Activated CD4-positive, alpha-beta T cell treated with anti-CD3 and anti-CD28 coated beads for 24 hours (primary cell): ENCODE measurements at places on chromosomes 7 and 10.

DNA sequence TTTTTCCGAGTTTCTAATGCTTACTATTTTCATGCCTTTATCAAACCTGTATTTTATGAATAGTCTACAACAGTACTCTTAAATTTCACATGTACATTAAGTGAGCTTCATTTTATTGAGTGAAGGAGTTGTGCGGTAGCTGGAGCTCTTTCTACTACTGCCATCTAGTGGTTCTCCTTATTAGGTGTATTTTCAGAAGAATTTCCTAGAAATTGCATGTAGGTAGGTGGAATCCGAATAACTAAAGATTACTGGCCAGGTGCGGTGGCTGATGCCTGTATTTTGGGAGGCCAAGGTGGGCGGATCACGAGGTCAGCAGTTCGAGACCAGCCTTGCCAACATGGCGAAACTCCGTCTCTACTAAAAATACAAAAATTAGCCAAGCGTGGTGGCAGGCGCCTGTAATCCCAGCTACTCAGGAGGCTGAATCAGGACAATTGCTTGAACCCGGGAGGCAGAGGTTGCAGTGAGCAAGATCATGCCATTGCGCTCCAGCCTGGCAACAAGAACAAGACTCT lies 38.3 kb downstream of the LRRC72 start:
- DNase-seq: no peak

GRCh38 chr7:115965796-115966475 lies 64.6 kb downstream of the TFEC start:
- no peak for DNase-seq

DNA sequence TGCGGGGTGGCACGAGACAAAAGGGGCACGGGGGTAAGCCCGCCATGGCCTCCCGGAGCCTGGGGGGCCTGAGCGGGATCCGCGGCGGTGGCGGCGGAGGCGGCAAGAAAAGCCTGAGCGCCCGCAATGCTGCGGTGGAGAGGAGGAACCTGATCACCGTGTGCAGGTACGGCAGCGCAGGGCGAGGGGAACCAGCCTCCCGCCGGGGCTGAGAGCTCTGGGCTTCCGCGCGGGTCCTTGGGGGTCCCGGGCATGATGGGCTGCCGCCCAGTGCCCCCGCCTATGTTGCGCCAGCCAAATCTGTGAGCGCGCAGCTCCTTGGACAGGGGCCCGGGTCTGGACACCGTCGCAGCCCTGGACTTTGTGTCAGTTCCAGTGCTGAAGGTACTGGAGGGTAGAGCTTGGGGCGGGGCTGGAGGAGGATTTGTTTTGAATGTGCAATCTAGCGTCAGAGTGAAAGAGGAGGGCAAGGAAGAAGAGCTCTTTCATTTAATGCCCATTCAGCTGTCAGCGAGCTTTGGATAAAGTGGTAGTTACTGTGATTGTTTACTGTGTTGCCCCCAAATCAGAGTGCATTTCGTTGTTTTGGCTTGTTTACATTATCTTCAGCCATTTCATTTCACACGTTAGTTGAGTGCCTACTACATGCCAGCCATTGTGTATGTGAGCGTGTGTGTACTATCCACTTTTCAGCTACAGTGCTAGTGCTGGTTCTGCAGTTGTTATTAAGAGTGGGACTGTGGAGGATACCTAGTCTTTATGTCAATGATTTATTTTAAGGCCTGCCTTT lies 777 bp downstream of the RUNDC3B start:
- peak; percentile 2 for DNase-seq

DNA sequence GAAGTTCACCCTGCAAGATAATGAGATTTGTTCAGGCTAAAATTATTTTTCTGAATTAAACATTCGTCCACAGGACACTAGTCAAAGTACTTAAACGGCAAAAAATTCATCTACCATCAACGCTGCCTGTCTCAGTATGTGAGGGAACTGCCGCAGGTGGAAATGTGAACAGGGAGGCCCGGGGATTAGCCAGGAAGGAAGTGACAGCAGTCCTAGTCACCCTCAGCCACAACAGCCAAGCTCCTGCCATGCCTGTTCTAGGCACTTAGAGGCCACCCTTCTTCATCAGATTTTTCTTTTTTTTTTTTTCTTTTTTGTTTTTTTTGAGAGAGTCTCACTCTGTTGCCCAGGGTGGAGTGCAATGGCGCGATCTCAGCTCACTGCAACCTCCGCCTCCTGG lies 9.4 kb downstream of the NUDT5 start:
- DNase-seq: no peak

DNA sequence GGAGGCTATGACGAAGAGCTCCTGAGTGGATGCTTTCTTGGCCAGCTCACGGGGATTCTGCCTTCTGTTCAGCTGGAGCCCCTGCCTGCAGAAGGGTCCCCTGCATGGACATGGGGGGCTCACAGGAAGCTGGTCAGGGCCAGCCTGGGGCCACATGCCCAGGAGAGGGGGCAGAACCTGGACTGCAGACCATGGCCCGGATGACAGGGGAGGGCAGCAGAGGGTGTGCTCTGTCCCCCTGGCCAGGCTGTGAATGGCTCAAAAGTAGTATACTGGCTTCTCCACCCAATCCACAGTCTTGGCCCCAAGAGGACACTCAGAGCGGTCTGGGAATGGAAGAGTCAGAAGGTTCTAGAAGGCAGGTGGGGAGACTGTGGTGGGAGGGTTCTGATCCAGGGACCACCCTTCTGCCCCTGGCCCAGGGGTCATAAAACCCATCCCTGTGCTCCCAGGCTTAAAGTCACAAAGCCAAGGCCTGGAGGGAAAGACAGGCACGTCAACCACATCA lies 40.3 kb downstream of the PPIF start:
- no peak for DNase-seq

DNA sequence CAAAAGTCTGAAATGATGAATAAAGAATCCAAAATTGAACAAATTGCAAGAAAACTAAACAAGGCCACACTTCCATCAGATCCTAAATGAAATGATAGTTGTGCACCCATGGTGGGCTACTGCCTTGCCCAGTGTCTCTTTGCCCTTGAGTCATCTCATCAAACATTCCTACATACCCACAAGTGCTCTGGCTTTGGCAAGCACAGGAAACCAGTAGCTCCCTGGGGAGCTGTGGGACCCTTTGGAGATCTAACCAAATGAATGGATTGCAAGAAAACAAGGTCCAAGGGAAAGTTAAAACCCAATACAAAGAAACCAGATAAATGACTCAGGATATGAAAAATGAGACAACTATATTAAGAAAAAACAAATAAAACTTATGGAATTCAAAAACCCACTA lies 129.8 kb upstream of the TMEM229A start:
- no peak for DNase-seq

DNA sequence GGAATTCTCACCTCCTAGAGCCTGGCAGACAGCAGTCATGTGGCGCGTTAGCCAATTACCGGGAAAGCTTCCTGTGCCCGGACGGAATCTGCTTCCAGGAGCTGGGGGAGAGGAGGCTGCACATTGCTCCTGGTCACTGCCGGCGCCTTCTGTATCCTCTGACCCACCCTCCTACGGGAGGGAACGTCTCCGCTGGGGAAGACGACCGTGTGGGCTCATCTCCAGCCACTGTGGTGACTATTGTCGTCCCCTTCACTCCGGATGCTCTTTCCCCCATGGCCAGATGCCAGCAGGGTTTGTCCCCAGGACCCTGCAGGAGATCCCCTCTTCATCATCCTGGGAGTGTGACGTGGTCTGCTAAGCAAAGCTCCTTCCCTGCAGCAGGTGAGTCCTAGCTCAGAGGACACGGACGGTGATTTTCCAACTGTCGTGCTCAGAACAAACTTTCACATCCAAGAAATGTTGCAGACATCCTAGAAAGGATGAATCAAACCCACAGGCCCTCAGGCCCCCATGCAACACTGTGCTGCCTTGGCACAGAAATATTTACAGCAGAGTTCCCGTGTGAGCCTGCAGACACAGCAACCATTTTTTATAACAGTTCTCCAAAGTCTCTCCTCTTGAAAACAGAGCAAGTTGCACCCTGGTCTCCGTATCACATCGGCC lies 29.6 kb upstream of the FAM20C start:
- no peak for DNase-seq

GRCh38 chr7:133431134-133431724 lies 178.4 kb downstream of the EXOC4 start:
- no peak for DNase-seq

- no peak for DNase-seq
Measured at GRCh38 chr7:46838463-46838862, 743.4 kb downstream of the TNS3 start.

DNA sequence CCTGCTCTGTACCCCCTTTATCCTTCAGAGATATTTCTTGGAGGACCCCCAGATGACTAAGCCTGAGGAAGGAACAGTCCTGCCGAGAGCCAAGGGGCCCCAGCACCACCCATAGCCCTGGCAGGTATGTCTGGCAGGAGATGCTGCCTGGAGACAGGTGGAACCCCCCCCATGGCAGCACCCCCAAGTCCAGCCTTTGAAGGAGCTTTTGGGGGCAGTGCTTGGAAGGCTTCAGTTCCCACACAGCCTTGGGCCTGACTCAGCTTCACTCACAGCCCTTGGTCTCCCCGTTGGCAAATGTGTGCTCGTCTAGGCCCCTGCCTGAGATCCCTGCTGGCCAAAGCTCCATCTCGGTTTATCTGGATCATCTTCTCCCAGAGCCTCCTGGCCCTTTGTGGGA lies 23.0 kb upstream of the PCBD1 start:
- DNase-seq: no peak

GRCh38 chr7:136665878-136666509 lies 202.5 kb upstream of the CHRM2 start:
- no peak for DNase-seq

GRCh38 chr7:51031791-51032515 lies 249.3 kb upstream of the GRB10 start:
- no peak for DNase-seq

DNA sequence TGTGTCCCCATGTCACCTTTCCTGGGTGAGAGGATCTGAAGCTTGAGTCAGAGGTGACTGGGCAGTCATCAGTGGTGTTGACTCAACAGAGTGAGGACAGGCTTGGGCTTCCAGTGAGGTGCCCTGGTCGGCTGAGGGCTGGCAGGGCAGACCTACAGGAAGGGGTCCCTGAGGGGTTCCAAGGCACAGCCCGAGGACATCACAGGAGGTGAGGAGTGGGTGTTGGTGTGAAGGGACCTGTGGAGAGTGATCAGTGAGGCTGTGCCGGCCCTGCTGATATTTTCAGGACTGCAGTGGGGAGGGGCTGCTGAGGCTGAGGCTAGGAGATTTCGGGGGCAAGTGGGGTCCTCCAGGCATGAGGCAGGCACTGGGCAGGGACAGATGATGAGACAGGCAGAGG lies 545.5 kb downstream of the TCERG1L start:
- no peak for DNase-seq

- no peak for DNase-seq
Measured at GRCh38 chr7:91551377-91552175, 287.3 kb downstream of the FZD1 start.

GRCh38 chr7:109579901-109580300 lies 1010.2 kb downstream of the DNAJB9 start:
- no peak for DNase-seq

DNA sequence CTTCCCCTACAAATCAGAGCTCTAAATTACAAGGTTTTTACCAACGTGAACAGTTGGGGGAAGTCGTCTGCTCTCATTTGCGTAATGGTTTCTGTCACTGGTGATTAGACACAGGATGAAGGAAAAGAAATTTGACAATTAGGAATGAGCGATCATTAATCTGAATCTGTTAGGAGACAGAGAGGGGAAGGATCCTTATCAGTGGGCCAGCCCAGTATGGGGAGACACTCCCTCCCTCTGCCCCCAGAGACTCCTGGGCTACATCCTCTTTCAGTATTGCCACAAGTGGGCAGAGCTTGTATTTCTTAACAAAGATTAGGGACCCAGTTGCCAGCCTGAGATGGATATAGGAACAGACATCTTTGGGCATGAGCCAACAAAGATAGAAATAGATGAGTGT lies 15.5 kb downstream of the HIF1AN start:
- no peak for DNase-seq

DNA sequence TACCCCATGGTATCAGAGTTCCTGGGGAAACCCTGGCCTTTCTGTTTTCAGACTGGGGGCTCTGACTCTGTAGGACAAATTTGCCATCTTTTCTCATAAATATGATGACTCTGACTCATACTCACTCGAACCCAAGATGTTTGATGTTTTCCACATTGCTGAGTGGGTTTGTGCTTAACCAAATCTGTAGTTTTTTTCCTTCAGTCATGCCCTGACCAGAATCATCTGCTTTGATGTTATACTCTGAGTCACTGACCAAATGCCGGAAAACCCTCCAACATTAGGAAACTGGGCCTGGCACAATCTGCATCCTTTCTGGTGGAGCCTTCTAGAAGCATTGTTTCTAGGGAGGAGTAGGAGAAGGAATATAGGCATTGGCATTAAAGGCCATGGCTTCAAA lies 118.7 kb downstream of the C10orf105 start:
- DNase-seq: no peak

- DNase-seq: no peak
Measured at GRCh38 chr7:82274681-82275080, 168.9 kb downstream of the CACNA2D1 start.

- DNase-seq: no peak
Measured at GRCh38 chr7:82166260-82167015, 277.1 kb downstream of the CACNA2D1 start.

DNA sequence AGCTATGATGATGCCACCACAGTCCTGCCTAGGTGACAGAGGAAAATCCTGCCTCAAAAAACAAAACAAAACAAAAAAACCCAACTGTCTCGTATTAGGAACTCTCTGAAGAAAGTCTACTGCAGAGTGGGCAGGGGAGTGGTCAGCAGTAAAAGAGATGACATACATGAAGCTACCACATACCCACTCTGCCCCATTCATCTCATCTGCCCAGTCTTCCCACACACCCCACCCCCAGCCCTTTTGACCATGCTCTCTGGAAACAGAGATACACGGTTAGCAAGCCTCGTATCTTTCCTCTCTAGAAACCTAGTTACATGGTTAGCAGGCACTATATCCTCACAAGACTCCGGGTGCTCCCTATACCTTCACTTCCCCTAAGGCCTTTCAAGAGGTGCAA lies 8.3 kb downstream of the SLC37A3 start:
- no peak for DNase-seq

GRCh38 chr7:66413379-66414114 lies 208.4 kb downstream of the TPST1 start:
- DNase-seq: peak; percentile 76

- DNase-seq: no peak
Measured at GRCh38 chr7:116195451-116195850, 14.9 kb upstream of the TES start.

DNA sequence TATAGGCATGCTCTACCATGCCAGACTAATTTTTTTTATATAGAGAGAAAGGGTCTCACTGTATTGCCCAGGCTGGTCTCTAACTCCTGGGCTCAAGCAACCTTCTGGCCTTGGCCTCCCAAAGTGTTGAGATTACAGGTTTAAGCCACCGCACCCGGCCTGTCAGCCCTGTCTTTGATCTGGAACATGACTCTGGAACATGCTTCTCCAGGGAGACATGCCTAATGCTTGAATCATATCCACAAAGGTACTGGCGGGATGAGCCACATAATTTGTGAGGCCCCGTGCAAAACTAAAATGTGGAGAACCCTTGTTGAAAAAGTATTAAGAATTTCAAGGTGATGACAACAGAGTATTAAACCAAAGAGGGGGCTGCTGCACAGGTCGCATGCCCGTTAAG lies 282.8 kb downstream of the ARHGAP12 start:
- DNase-seq: no peak

- no peak for DNase-seq
Measured at GRCh38 chr7:155409980-155410379, 47.9 kb upstream of the EN2 start.
